ENCODE measurements at places on chromosomes 11 and 22. TPM values are rescaled to one million over a fixed set of nuclear protein-coding genes. Genes with fewer than 3 reads are reported as not detected.

GRCh38 chr11:134537941-134538340 is 125.9 kb upstream of the B3GAT1 start:
- H3K27ac ChIP-seq, result no peak overlapping the region
- DNase-seq, result no peak
- no peaks in the 10 kb centered on the region for H3K27me3 ChIP-seq
- no peaks in the 10 kb centered on the region for H3K36me3 ChIP-seq
- no peaks in the 10 kb centered on the region for H3K4me1 ChIP-seq

DNA sequence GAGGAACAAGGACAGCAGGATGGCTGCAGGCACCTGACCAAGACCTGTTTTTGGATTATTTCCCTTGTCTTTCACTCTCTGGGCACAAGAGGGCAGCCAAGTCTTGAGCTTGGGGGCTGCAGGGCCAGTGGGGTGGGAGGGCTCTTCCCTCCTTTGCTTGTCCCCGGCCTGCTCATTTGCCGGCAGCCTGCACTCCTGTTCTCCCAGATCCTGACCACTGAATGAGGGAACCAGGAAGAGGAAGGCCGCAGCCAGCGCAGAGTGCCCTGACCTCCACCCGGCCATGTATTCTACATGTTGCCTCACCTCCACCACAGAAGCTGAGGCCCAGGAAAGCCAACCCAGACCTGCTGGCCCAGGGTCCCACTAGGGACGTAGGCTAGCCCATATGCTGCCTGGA is 15.5 kb upstream of the NNMT start:
- H3K27ac ChIP-seq, result no peak overlapping the region

- peak within 1 kb of the TSS; percentile 42 for H3K27ac ChIP-seq
- peaks cover 33% of the 10 kb centered on the region for H3K4me1 ChIP-seq
- no peaks in the 10 kb centered on the region for H3K36me3 ChIP-seq
- H3K27me3 ChIP-seq, result no peaks in the 10 kb centered on the region
- DNase-seq, result peak; percentile 82
- peak within 1 kb of the TSS; percentile 43 for H3K4me3 ChIP-seq
Measured at GRCh38 chr11:66316849-66317251, at the start of gene CD248. CD248 (minus strand) TSS chr11:66317044; CDS start chr11:66317027, 17 bp downstream.

DNA sequence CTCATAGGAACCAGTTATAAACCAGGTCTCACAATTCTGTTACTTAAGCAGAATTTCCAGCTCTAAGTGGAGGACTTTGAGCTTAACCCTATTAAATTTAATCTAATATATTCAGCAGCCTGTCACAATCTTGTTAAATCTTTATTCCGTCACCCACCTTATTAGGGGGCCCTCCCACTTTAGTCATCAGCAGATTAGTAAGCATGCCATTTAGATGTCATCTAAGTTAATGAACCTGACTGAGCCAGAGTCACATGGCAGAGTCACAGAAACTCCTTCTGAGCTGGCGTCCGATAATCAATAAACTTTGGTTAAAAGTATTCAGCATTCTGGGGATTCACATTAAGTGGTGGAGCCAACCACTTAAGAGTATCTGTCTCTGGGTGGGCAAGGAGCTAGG is 35.1 kb downstream of the TTC12 start:
- H3K4me3 ChIP-seq, result no peak overlapping the region
- DNase-seq, result no peak
- H3K27me3 ChIP-seq, result no peaks in the 10 kb centered on the region
- H3K4me1 ChIP-seq, result no peaks in the 10 kb centered on the region

DNA sequence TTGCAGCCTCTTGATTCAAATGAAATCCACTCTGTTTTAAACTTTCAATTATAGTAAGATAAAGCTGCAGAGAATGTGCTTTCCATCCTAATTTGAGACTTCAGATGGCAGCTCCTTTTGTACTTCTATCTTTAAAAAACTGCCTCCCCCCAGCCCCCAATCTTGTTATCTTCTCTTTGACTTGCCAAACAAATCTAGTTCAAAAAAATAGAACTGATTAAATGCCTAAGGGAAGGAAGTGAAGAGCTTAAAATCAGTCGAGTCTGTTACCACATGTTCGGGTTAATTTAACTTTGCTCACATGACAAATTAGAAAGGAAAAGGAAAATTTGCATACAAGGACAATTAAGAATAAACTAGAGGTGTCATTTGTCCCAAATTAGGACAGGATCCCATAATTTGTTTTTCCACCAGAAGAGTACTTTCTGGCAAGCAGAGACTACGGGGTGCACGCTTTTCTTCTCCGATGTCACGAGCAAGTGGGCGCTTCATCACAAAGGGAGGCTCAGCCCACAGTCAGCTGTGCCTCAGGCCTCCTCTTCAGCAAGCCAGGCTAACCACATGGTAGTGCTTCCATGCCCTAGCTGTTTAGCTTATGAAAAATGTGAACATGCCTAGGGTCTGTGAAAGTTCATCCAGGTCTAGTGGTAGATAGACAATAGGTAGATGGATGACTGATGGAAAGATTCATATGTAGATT is 69.0 kb upstream of the LDLRAD3 start:
- no peaks in the 10 kb centered on the region for H3K27me3 ChIP-seq
- H3K36me3 ChIP-seq, result no peaks in the 10 kb centered on the region
- H3K4me1 ChIP-seq, result no peaks in the 10 kb centered on the region
- no peak overlapping the region for H3K27ac ChIP-seq
- DNase-seq, result no peak

- no peaks in the 10 kb centered on the region for H3K27me3 ChIP-seq
- no peak overlapping the region for H3K4me3 ChIP-seq
- no peak for DNase-seq
Measured at GRCh38 chr11:26841818-26842473, 120.1 kb upstream of the SLC5A12 start.

GRCh38 chr11:122779047-122779629 is 59.2 kb upstream of the CRTAM start:
- DNase-seq, result no peak
- no peaks in the 10 kb centered on the region for H3K36me3 ChIP-seq
- H3K4me3 ChIP-seq, result no peak overlapping the region
- H3K27ac ChIP-seq, result no peak overlapping the region

DNA sequence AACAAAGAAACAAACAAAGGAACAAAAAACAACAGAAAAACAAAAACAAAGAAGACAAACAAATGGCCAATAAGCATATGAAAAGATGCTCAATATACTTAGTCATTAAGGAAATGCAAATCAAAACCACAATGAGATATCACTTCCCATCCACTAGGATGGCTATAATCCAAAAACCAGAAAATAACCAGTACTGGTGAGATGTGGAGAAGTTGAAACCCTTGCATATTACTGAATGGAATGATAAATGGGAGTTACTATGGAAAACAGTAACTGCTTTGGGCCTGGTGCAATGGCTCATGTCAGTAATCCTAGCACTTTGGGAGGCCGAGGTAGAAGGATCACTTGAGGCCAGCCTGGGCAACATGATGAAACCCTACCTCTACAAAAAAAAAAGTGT is 44.9 kb upstream of the RBFOX2 start:
- H3K27ac ChIP-seq, result no peak overlapping the region
- no peaks in the 10 kb centered on the region for H3K4me1 ChIP-seq
- no peaks in the 10 kb centered on the region for H3K36me3 ChIP-seq
- DNase-seq, result no peak

CD248 gene
- total RNA-seq, result 34.6 TPM

PRG2 gene
- total RNA-seq, result not detected

NCR3LG1 gene
- total RNA-seq, result 3.5 TPM

Measured in ovary (tissue), 10 donors.